ENCODE measurements at places on chromosomes 6 and 20.

DNA sequence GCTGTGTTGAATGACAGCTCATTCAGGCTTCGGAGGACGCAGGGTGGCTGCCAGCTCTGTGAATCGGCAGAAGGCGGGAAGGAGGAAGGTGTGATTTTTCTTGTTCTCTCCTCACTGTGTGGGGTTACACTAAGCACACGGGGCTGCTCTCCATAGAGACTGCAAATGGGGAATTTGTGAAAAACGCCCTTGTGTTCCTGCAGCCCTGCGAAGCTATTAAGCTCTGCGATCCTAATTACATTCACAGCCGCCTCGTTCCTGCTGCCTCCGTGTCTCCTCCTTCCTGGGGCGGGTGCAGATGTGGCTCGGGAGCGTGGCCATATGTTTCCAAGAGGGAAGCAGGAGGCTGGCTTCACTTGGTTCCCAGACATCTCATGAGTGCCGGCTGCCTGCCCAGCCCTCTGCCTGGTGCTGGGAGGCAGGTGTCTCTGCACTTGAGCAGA, 124.0 kb downstream of the TOX2 start:
- no peak for DNase-seq

- DNase-seq = no peak
Measured at GRCh38 chr6:21772884-21773575, 179.5 kb downstream of the SOX4 start.

- DNase-seq = no peak
Measured at GRCh38 chr20:21632031-21632734, 73.3 kb upstream of the PAX1 start.

DNA sequence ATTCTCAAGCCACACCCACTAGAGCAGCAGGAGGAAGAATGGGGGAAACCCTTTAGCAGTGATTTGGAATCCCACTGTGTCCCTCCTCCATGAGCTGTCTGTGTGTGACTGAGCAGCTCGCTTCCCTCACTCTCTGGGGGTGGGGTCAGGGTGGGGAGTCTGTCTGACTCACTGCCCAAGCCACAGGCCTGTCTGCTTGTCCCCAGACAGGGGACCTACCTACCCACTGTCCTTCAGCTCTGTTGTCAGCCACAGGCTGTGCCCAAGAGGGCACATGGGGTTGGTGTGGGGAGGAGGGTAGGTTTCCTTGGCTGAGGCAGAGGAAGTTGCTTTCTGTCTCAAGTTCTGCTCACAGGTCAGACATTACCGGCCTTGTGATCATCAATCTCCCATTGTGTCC, 127.0 kb downstream of the MAFB start:
- no peak for DNase-seq

- no peak for DNase-seq
Measured at GRCh38 chr20:64203037-64203777, 39.0 kb downstream of the MYT1 start.

Measured in activated T-helper 1 cell treated with Interleukin-2 at 50 U/mL for 16 hours (primary cell).